Cortex of kidney (tissue), 1 donor: ENCODE measurements at places on chromosomes 1 and 21.

- no peak for DNase-seq
Observed at GRCh38 chr1:43305926-43306687, 5.3 kb downstream of the TIE1 start.

DNA sequence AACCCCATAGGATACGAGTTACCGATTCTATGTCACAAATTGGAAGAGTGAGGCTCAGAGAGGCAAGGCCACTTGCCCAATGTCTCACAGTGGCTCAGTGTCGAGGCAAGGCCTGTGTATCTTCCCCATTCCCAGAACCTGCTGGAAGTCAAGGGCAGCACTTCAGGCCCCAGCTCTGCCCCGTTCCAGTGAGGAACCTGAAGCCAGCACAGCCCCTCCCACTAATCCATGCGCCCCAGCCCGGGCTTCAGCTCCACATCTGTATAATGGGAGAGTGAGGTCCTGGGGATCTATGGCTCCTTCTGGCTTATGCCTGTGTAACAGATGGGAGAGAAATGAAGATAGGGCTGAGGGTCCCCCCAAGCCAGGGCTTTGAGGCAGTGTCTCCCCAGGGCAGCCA, 56.3 kb downstream of the CASZ1 start:
- DNase-seq, result no peak

DNA sequence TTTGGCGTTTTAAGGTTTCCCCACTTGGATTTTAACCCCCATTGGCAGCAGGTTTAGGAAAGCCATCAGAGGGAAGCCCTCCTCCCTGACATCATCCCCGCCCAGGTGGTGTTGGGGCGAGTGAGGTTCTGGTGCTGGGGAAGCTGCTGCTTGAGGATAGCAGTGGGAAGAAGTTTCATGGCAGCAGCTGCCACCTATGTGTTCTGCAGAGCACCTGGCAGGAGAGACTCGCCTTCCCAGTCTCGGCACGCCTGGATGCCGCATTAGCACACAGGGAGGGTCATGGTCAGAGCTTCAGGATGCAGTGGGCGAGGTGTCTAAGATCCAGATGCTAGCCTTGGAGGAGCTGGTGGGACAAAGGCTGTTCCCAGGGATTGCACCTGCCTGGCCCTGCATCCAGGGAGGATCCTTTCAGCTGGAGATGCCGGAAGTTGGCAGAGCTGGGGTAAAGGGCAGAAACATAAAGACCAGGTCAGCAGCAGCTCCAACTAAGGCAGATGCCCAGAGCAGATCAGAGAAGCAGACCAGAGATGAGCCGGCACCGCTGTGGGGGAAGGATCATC, 33.9 kb downstream of the ABCG1 start:
- no peak for DNase-seq

DNA sequence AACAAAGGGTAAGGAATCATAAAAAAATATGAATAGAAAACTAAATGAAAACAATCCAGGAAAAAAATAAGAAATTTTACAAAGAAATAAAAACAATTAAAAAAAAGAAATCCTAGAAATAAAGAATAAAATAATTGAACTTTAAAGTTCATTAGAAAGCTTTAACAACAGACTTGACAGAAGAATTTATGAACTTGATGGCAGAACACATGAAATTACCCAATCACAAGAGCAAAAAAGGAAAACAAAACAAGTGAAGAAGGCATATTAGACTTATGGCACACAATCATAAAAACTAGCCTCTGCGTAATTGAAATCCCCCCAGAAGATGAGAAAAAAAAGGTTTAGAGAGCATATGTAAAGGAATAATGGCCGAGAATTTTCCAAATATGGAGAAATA, 802.5 kb upstream of the B3GALT2 start:
- DNase-seq, result no peak

DNA sequence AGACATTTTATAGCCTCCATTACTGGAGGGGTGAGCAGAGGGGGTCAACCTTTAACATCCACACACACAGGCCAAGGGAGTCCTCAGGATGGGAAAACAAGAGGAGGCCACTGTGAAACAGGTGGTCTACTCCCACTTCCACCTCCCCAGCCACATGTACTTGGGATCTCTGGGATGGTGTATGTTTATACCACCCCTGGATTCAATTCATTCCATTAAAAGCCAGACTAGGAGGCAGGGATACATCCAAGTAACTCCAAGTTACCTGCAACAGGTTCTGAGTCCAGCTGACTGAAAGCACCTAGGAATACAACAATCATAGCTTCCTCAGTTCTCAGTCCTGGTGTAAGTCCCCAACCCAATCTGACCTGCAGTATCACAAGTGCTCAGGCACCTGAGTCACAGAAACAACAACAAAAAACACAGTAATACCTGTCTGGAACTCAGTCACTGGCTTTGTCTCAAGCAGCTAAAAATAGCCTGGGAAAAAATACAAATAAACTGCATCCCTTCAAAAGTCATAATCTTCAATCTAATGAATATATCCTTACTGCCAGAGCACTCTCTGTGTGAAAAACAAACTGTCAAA, 9.8 kb downstream of the ERI3 start:
- no peak for DNase-seq

DNA sequence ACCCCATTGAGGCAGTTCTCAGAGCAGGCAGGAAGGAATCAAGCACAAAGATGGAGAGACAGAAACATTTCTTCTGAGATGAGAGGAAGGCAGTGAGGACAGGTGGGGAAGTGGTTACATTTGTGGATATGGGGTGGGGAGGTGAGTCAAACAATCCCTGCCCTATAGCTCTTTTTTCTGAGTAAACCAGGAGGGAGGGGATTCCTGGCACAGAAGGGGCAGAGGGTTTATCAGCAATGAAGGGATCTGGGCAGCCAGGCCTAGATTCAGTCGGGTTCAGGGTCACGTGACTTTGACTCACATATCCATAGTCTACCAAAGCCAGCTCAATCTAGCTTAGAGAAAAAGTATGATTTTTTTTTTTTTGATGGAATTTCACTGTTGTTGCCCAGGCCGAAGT, 15.7 kb upstream of the PHC2 start:
- DNase-seq, result no peak

- DNase-seq, result no peak
Observed at GRCh38 chr1:67058761-67059160, 4.8 kb upstream of the SLC35D1 start.

DNA sequence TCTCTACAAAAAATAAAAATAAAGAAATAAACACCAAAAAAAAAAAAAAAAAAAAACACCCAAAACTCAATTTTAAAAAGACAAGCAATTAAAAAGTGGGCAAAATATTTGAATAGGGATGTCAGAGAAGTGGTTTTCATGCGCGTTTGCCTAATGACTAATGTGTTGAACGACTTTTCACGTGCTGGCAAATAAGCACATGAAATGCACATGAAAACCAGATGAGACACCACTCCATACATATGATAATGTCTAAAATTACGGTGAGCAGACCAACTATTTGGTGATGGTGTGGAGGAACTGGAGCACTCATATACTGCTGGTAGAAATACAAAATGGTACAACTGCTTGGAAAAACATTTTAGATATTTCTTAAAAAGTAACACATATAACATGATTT, 39.4 kb upstream of the UHMK1 start:
- DNase-seq, result no peak

DNA sequence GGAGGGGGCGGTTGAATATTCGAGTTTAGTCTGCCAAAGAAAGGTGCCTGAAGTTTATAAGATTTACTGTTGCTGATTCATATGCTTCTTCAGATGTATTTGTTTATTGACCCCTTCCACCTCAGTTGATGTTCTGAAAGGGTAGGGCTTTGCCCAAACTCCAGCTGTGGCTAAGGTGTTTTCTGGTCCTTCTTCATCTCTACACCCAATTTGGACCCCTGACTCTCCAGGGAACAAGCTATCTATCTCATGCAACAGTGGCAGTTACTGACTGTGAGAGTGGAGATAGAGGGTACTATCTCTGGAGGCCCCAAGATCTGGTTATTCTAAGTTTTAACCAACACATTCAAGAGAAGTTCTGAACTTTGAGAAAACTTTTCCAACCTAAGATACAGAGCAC, 12.6 kb upstream of the ALG14 start:
- no peak for DNase-seq

DNA sequence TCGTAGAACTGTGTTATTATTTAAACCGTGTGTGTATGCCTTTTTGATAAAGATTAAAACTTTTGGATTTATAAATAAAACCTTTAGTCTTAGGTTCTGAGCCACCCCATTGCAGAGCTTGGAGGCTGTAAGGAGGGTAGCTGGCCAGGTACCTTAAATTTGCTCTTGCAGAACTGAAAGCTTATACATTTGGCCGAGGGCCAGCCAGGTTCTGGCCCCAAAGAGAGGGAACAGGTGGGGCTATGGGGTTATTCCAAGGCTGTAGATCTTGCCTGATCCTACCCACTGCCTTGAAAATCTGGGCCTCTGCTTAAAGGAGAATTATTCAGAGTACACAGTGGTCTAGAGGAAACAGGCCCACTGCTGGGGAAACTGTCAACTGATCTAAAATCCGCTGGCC, 59.6 kb downstream of the CAMK2N1 start:
- DNase-seq, result no peak

DNA sequence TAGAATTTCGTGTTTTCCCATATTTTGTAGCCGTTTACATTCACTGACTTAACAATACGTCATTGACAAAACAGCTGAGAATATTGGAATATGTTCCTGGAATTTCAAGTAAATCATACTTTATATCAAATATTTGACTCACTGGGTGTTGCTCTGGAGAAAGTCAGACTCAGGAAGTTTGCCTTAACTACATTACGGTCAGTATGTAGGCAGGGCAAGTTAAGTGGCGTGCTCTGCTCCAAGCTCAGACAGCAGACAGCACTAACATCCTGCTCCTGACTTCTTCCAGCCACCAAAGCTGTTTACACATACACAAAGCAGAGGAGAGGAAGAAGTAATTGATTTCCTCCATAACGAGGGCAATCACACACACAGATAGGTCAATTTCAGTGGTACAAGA, 414.6 kb downstream of the LRRIQ3 start:
- no peak for DNase-seq

- DNase-seq, result no peak
Observed at GRCh38 chr1:55472784-55473183, 257.6 kb upstream of the USP24 start.

- no peak for DNase-seq
Observed at GRCh38 chr1:183450093-183450492, 22.2 kb upstream of the SMG7 start.

GRCh38 chr21:36487641-36488307, 7.9 kb upstream of the CLDN14 start:
- no peak for DNase-seq

DNA sequence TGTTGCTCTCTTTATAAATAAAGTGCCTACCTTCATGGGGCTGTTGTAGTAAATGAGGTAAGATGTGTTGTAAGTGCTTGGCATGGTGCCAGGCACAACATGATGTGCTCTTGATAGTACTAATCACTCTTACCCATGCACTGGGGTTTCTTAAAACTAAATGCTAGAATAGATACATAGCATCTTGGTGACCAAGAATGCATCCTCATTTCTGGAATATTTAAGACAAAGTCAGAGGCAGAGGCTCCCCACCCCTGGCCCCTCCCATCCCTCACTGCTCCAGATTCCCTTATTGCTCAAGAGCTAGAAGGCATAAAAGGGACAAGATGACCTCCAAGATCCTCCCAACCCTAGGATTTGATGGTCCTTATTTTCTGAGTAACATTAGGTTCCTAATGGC, 61.3 kb downstream of the GLUL start:
- DNase-seq, result no peak

DNA sequence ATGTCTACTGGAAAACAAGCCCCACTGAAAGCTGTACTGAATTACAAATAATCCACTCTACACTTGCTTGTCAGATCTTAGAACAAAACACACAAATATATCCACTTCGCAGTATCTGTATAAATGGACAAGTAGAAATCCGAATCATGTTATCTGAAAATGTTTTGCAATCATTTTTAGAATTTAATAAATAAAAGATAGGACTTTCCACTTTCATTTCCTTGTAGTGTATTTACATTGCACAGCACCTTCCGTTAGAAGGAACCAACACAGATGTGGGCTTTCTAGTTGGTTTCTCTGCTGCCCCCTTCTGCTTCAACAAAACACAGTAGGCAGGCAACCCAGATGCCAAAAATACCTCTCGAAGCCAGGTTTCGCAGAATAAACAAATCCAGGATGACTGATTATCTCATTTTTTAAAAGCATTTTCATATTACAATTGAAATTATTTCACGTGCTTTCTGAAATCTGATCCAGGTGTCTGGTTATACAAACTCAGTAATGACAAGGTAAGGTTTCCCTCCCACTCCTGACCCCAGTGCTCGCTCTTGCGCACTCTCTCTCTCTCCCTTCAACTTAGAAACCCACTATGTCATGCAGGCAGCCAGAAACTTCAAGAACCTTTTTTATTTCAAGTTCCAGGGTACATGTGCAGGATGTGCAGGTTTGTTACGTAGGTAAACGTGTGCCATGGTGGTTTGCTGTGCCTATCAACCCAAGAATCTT, 389.9 kb downstream of the SMYD3 start:
- no peak for DNase-seq

GRCh38 chr1:22819361-22819760, 108.7 kb downstream of the EPHB2 start:
- no peak for DNase-seq

DNA sequence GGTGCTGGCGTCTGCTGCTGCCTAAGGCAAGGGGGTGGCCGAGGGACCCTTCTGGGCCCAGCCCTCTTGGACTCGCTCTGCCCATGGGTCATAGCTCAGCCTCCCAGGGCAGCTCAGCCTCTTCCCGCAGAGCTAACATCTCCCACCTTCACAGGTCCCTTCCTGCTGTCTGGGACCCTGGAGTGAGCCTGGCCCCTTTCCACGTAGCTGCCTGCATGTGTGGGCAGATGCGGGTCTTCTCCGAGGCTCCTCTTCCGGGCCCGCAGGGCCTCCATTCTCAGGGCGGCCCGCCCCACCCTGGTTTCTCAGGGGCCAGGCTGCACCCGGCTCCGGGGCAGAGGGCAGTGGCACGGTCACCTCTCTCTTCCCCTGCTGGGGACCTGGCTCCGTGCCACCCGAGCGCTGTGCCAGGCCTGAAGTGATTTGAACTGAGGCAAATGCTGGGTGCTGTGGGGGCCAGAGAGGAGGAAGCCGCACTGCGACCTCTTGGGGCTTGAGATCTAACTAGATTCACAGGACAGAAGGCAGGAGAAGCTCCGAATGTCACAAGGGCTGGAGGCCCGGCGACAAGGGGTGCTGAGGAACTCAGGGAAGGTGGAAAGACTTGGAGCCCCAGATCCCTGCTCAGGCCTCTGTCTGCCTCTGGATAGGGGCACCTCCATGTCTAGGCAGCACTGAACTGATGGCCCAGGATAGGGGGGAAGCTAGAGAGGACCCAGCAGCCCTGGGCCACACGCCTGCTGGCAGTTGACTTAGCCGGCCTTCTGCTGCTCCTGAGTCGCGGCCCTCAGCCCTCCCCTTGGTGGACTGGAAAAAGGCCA, 40.7 kb downstream of the COQ8A start:
- DNase-seq, result no peak
